ENCODE measurements at places on chromosomes 4 and X.

- DNase-seq = no peak
Observed at GRCh38 chr4:68871809-68872642, 56.2 kb downstream of the UGT2B10 start.

GRCh38 chrX:137427816-137428215 lies 138.1 kb upstream of the ZIC3 start:
- DNase-seq = no peak

DNA sequence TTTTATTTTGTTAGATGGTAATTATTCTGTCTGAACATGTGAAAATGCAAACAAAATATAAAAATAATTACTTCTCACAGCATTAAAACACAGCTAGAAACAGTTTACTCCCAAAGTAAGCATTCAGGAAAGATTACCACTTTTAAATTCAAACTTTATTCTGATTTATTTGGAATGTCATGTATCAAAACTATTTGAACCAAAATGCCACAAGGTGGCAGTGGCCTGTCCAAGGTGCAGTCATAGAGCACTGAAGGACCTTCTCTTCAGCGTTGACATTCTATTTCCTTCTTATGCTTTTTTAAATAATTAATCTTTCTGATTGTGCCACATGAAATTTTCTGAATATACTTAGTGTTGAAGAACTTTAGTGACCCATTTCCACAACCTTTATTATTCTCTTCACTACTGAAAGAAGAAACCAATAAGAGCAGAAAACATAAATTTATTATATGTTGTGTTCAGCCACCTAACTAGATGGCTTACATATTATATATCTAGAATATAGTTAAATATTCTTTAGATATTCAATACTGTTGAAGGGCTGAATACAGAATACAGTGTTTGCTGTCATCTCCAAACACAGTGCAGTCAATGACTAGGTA lies 283.6 kb downstream of the CFAP299 start:
- DNase-seq = no peak

DNA sequence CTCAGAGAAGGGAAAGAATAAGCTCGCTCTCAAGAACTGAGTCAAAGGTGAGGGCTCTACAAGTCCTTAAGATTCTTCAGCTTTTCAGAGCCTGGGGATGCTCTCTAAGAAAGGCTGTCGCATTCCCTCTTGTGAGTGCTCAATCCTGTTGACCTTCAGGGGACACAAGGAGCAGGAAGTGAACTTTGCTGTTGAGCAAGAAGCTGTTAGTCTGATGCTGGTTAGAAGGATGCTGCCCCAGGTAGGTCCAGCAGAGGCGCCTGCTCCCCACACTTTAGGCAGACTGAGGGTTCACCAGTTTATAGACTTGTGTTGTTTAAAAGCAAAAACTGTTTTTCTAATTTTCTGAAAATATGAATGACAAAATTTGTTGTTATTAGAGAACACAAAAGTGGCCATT lies 125.4 kb upstream of the SPOCK3 start:
- DNase-seq = no peak

- DNase-seq = no peak
Observed at GRCh38 chr4:1880332-1880731, 9.1 kb downstream of the NSD2 start.

DNA sequence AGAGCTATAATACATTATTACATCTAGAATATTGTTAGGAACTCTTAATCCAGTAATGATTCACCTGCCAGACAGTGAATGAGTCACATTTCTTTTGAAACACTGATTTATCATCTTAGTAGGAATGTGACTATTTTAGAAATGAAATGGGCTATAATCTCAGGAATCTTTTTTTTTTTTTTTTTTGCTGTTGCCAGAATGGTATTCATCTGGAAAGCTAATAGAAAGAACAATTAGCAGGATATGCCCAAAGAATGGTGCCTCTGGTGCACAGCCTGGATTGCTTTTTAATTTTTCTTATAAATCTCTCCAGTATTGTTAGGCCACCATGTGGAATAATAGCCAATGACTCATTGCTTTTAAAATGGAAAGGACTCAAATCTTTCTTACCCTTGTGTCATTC lies 181.1 kb upstream of the SMIM31 start:
- no peak for DNase-seq

DNA sequence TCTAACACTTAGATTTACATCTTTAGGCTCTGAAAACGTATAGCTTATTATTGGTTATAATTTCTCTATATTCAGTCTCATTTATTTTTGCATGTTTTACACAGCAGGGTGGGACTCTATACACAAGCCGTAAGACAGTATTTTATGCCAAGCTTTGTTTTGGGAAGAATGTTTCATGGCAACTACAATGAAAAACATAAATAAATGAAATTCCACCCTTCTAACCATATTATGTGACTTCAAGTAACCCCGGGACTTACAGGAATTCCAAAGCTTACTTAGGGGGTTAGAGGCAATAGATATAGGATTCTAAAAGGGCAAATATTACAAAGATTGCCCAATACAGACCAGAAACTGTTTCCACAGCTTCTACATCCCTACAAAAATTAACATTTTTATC lies 370.9 kb downstream of the PRR32 start:
- no peak for DNase-seq

DNA sequence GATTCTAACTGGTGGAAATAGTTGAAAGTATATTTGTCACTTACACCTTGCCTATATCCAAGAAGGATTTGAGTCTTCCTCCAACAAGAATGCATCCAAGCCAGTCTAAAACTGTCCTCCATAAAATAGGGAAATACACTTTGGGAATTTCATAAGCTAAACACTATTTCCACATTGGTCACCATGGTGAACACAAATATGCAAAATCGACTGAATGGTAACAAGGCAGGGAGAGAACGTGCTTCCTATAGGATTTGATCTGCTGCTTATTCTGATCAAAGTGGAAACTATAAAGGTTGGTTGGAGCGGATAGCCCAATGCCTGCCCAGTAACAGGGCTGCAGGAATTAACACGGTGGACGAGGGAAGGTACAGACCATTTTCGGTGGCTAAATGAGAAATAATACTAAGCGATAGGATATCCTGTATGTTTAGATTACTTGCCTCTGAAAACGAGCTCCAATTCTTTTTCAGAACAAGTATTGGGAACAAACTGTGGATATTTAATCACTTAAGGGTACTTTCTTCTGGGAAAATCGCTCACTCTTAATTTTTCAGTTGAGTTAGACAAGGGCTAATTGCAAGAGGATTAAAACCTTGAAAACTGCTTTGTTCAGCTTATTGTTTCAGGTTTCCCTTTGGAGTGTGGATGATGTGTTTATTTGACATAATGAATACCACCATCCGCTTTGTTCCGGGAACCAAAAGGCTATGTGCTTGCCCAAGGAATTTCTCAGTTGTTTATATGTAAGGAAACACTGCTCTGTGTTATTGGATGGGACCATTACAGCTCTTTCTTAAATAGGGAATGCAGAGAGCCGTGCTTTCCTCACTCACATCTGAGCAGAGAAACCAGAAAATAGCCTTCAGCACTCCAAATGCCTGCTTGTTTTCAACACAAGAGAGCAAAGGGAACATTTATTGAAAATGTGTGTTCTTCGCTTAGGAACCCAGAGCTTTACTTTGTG lies 194.4 kb downstream of the CBR4 start:
- no peak for DNase-seq

DNA sequence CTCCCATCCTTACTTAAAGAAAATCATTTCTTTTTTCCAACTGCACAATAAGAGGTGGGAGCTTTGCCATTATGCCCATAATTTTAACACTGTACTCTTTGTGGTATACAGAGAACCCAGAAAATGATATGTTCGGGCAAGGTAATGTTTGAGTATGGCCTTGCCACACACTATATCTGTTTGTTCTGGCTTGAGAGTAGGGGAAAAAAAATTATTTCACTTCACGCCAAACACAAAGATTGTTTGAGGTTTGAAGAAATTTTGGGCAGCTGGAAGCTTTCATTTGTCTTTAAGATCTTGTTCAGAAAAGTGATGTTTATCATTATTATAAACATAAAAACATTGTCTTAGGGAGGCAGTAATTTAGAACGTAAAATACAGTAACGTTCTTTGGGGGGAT lies 115.4 kb upstream of the NAP1L5 start:
- DNase-seq = no peak

GRCh38 chrX:68252664-68253063 lies 180.6 kb downstream of the OPHN1 start:
- no peak for DNase-seq

DNA sequence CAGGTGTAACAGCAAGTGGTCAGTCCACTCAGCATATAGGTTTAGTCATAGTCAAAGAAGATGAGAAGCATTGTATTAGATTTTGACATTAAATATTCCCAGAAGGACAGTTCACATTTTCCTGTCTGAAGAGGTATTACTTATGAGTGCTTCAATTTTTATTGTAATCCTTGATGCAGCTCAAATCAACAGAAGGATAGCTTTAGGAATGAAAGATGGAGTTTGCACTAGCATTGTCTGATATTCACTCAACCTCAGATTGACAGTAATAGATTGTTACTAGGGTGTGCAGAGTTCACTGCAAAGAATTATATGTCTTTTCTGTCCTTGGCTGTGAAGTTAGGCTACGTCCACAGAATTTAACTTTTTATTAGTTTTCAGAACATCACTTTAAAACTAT lies 764.3 kb upstream of the AADAT start:
- no peak for DNase-seq

- DNase-seq = no peak
Observed at GRCh38 chr4:99843413-99843812, 26.8 kb downstream of the DAPP1 start.

DNA sequence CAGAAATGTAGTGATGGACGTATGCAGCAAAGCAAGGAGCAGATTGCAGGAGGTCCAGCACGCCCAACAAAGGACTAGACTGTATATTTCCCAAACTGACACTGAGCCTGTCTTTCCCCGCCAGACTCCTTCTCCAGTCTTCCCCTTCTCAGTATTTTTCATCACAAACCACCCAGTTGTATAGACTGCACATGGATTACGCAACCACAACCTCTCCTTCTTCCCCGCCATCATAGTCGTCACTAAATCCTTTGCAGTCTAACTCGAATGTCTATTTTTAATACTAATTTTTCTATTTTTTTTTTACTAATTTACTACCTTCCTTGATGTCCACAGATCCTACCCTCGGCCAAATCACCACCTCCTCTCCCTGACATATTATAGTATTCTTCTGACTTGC lies 105.4 kb downstream of the MTNR1A start:
- DNase-seq = no peak

GRCh38 chr4:87911252-87911774 lies 64.2 kb upstream of the SPP1 start:
- no peak for DNase-seq

DNA sequence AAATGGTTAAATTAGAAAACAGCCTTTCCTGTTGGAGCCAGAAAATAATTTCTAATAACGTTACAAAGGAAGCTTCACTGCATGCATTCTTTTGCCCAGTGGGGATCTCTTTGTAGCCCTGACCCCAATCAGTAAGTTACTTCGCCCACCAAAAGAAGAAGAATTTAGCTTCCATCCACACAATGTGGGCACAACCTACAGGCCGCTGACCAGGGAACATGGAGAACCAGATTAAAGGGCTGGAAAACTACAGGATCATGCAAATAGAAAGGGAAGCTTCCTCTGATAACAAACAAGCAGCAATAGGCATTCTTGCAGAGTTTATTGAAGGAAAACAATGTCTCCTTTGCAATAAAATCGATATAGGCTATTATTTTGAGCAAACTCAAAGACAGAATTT lies 21.3 kb upstream of the TSPAN5 start:
- DNase-seq = no peak

DNA sequence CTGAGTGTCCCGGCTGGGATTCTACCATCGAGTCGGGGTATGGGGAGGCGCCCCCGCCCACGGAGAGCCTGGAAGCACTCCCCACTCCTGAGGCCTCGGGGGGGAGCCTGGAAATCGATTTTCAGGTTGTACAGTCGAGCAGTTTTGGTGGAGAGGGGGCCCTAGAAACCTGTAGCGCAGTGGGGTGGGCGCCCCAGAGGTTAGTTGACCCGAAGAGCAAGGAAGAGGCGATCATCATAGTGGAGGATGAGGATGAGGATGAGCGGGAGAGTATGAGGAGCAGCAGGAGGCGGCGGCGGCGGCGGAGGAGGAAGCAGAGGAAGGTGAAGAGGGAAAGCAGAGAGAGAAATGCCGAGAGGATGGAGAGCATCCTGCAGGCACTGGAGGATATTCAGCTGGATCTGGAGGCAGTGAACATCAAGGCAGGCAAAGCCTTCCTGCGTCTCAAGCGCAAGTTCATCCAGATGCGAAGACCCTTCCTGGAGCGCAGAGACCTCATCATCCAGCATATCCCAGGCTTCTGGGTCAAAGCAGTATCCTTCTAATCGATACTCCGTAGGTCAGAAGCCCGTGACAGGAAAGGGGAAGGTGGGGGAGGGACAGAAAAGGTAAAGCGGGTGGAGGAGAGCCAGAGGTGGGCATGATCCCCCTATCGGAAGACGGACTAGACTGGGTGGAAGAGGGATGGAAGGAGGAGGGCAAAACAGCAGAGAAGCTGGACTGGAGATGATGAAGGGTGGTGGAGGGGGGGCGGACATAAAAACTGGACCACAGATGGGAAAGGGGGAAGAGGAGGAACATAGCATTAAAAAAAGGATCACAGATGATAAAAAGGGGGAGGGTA lies 828 bp downstream of the TSPYL2 start:
- no peak for DNase-seq

DNA sequence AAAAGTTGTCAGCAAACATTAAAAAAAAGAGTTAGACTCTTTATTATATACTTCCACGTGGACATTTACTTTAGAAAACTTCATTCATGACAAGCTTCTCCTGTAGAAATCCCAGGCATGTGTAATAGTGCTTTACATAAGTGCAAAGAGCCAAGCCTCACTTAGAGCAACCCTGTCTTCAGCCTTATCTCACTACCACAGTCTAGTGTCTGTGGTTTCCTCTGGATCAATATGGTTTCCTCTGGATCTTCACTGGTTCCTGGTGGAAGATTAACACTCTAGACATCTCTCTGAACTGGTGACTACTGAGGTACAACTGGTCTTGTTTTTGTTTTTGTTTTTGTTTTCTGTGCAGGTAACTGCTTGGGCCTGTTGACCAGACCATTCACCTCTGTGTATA lies 18.4 kb upstream of the ARMCX5 start:
- no peak for DNase-seq

GRCh38 chrX:78024349-78025059 lies 55.1 kb upstream of the PGAM4 start:
- no peak for DNase-seq

GRCh38 chrX:40008791-40009461 lies 88.8 kb downstream of the BCOR start:
- DNase-seq = peak; percentile 26

DNA sequence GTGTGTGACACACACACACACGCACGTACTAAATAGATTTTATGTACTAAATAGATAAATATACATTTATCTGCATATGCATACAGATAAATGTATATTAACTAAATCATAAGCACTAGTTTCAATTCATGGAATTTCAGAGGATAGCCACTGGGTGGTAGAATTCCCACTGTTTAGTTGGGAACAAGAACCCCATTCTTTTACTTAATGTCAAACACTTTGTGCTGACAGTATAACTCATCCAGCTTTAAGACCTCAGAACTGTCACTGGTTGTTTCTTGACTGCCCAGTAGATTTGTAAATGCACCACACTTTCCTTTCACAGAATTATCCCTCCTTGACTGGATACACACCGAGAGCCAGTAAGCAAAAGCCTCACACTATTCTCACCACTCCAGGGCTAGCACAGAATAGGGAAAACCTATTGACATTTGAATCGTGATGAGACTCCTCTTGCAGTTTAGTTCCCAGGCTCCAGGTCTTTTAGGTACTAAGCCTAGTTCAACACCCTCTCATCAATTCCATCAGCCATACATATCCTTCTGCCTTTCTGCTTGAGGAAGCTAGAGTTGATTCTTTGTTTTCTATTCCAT lies 32.4 kb downstream of the PPARGC1A start:
- DNase-seq = no peak

All from stimulated activated naive CD4-positive, alpha-beta T cell treated with Interleukin-2 at 50 U/mL for 16 hours (primary cell).